ENCODE measurements at places on chromosomes 1 and 21.

DNA sequence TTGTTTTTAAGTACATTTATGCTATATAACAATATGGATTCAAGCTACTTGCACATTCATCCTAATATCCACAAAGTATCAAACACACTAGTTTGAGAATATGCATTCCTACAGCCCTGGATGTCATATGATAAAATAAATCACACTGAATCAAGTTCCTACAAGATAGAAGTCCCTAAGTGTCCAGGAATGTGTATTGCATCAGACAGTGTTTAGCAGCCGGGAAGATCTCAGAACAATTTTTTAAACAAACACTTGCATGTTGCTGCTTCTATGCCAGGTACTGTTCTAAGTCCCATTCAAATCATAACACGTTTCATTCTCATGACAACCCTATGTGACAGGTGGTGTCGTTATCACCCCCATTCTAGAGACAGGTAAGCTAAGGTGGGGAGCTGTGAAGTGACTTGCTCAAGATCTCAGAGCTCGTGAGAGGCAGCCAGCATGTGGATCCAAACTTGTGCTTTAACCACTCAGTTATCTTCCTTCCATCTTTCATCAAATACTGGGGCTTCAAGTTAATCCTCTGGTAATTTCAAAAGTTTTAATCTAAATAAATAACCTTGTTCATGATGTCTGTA, 68.3 kb upstream of the KIF26B start:
- peak; percentile 29 for ATAC-seq

DNA sequence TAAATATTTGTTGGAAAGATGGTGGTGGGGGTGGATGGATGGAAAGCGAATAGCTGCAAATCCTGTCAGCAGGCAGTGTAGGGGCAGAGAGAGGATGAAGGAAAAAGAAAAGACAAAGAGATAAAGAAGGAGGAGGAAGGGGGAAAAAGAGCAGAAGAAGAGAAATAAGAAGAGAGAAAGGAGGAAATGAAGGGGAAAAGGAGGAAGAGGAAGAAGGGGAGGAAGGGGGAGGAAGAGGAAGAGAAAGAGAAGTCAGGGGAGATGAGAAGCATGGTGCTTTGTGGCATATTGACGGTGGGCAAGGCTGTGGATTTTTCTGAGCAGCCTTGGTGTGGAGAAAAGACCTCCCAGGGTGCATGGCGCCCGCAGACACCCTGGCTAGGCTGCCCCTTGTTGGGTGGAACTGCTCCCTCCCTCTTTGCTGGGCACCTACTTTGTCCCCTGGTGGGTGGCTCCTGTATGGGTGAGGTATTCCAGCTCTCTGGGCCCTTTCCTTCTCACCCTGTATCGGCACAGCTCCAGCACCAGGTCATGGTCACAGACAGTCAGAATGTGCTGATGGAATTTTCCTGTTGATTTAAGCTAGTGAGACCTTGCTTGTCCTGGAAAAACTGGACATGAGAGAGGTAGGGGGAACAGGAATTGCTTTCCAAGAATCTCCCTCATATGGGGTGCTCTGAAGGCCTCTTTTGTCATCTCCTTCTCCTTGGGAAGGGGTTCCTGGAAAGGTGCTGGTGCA, 45.7 kb upstream of the TLR5 start:
- no peak for ATAC-seq

GRCh38 chr1:225533238-225533637, 105.4 kb upstream of the LBR start:
- peak; percentile 5 for ATAC-seq

- peak; percentile 33 for ATAC-seq
Observed at GRCh38 chr21:15713412-15713811, 16.4 kb upstream of the USP25 start.

DNA sequence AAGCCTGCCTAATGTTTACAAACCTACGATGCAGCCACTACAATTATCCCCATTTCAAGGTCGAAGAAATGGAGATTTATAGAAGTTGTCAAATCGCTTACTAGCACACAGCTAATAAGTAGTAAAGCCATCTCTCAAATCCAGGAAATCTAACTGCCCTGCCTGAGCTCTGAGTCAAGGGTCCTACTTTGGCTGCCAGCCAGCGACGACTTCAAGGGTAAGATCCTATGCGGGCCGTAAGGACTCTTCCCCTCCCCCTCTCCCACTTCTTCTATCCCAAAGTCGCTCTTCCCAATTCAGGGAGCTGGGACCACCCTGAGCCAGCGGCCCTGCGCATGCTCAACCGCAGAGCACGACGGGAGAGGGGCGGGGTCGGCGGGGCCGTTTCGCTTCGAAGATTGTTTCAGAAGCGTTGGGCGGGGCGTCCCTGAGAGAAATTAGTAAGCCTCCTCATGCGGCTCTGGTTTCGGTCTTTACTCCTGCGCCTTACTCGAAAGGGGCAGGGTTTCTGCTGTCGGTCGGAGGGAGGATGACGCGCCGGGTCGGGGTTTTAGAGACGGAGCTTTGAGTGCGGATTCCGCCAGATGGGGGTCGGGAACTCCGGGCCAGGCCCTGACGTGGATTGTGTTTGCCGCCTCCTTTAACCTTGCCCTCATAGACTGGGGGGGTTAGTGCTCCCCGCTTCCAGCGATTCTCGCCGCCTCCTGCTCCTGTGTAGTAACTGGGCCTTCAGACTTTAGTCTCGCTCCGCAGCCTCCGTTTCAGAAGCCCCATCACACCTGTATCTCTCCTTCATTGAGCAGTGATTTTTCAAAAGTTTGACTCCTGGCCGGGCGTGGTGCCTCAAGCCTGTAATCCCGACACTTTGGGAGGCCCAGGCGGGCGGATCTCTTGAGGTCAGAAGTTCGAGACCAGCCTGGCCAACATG, at the start of gene ZMYM1:
ZMYM1 (plus strand) TSS at position 383 of the 928 bp plus-strand sequence. CDS start 14,603 bp downstream, outside the sequence.
- ATAC-seq, result peak; percentile 97

- no peak for ATAC-seq
Observed at GRCh38 chr1:18932387-18932786, 24.1 kb downstream of the IFFO2 start.

DNA sequence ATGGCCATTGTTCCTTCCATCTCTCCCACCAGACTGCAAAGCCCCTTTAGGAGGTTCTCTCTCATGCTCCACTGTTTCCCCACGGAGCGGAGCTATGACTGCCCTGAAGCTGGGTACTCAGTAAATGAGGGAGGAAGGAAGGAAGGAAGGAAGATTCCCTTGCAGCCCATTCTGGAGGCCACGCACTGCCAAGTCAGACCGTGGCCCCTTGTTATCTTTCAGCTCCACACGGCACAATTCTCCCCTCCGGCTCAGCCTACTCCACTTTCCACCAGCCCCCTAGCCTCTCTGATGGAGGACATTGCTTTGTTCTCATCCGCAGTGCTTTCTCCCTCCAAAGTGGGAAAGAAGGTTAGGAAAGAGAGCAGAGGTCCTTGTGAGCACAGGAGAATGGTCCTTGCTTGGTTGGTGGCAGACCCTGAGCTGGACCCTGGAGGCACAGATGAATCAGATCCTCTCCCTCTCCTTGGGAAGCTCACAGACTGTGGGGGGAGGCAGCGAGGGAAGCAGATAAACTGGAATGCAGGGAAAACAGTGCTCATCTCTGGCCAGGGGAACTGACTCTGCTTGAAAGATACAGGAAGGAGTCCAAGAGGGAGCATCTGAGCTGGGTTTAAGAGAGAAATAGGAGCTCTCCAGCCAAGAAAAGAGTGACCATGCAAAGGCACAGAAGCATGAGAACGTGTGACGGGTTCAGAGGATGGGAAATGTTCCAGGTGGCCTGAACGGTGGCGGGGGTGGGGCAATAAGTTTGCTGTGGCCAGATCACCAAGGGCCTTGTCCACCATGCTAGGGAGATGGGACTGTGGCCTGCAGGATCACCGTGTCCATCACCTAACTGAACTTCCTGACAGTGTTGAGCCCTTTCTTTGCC, 52.6 kb downstream of the GLIS1 start:
- ATAC-seq, result no peak

DNA sequence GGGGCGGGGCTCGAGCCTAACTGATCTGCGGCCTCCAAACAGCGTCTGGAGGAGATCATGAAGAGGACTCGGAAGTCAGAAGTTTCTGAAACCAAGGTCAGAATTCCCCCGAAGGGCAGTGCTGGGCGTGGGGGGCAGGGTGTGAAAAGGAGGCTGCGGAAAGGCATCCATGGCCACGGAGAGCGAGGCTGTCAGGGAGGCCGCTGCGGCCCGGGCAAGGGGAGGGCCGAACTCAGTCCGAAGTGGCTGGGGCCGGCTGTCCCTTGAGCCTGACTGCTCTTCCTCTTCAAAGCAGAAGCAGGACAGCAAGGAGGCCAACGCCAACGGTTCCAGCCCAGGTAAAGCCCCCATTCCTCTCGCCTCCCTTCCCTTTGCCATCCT, 23.2 kb downstream of the MAP7D1 start:
- no peak for ATAC-seq

GRCh38 chr1:151501474-151501873, 9.7 kb upstream of the CGN start:
- ATAC-seq, result peak; percentile 55

- ATAC-seq, result no peak
Observed at GRCh38 chr1:158118713-158119402, 61.8 kb upstream of the CD1D start.

GRCh38 chr1:4512636-4513035, 141.8 kb upstream of the AJAP1 start:
- ATAC-seq, result no peak

DNA sequence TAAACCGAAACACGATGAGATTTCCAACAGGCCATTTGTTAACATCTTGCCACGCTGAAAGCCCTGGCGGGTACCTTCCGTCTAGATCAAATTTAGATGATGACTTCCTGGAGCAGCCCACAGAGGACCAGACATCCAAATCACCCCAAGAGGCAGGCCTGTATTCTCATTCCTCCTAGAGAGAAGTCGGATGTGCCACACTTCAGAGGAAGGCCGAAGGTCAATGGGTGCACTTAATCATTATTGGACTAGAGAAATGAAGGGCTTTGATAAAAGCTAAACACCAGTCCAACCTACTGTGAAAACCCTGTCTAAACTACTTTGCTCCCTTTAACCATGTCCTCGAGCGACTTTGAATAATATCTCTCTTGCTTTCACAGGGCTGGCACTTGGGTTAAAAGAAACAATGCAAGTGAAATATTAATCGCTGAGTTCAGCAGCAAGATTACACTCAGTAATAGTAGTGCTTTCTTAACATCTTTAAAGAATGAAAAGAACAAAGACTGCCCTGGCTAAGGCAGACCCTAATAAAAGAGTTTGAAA, 76.5 kb downstream of the BCAR3 start:
- no peak for ATAC-seq

GRCh38 chr1:49765034-49765433, 258.7 kb downstream of the AGBL4 start:
- peak; percentile 57 for ATAC-seq

GRCh38 chr1:231896806-231897205, 270.2 kb downstream of the DISC1 start:
- ATAC-seq, result no peak

DNA sequence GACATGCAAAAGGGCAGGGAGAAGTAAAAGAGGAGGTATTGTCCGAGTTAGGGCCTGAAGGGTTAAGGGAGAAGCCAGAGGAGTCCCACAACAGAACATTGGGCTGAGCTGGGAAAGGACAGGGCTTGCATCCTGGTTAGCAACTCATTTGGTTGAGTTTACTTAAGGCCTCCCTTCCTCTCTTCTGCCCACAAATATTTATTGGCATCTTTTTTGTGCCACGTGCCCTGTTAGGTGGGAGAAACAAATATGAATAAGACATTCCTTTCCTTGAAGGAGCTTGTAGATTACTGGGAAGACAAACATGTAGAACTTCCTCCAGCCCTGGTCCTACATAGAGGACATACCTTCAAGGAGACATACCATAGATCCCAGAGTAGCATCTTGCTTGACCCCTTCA, 53.0 kb upstream of the PRELP start:
- no peak for ATAC-seq

DNA sequence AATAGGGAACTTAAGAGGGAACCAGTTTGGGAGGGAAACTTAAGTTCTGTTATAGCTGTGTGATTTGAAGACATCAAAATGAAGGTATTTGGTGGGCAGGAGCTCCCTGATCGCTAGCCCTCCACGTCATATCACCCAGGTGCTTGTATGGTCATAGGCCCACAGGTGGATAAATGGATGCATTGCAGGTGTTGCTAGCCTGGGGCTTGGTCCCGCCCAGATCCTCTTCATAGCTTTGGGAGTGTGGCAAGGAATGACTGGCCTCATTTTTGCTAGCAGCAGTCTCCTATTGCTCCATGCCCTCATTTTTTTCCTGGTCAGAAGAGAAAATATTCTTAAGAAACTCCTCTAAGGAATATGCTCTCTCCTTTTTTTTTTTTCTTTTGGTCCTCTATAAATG, 11.3 kb downstream of the GNPAT start:
- no peak for ATAC-seq

DNA sequence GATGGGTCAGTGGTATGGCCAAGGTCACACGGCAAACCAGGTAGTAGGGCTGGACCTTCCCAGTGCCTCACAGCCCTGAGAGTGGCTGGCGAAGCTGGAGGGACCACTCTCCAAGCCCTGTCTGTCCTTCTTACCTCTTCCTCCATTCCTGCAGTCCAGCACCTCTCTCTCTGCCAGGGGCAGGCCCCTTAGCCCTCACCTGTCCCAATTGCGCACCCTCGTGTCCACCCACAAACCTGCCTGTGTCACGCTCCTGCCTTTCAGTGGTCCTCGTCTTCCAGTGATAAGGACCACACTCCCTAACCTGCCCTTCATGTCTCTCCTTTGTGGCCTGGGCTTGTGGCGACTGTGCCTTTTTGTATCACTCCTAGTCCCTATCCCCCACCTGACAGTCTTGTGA, 3.4 kb downstream of the PODN start:
- no peak for ATAC-seq

DNA sequence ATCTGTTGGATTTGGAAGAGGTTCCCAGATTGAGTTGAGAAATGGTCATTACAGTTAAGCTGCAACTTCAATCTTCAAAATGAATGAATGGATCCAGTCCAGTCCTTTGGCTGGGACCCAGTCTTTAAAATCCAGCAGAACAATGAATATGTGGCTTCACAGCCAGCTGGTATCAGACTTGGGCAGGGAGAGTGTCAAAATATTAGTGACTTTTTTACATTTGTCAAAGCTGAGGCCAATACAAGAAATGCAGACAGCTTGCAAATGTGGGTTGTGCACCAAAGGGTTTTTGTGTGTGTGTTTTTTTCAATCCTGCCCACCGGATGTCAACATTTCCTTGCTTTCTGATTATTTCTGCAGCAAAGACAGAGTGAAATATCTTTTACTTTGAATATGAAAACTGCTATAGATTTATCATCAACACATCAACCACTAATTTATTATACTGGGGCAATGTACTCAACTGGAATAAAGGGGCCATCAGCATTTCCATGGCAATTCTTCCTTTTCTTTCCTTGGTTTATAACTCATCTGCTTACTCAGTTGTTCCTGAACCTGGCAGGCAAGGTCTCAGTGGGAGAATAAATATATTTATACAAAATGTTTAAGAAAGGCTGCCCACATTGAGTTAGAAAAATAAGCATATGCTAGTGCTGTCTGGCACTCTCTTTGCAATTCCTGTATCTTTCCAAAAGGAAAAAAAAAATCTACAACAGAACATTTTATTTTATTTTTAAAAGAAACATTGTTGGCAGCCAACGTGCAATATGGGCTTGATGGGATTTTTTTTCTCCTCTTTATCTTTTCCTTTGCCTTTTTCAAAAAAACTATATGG, 491.6 kb upstream of the C1orf87 start:
- no peak for ATAC-seq
